ENCODE measurements at places on chromosomes 11 and 22.

GRCh38 chr11:82960779-82961143 lies 59.2 kb downstream of the DDIAS start:
- no peak for DNase-seq

DNA sequence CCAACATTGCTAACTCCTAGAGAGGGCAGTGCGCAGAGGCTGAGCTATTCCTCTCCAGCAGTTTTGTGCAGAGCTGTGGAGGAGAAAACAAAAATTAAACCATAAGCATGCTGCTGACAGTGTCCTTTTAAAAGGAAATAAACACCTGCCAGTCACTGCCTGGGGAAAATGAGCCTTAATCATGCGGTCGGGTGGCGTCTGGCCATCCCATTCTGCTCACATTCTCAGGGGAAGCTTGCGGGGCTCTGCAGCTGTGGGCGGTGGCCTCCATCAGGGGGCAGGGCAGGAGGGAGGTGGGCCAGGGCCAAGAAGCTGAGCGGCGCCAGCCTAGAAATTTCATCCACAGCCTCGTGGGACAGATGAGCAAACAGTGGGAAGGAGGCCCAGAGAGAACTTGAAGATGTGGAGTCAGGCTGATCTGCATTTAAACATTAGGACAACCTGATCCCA lies 71.0 kb upstream of the TP53I11 start:
- DNase-seq, result no peak

DNA sequence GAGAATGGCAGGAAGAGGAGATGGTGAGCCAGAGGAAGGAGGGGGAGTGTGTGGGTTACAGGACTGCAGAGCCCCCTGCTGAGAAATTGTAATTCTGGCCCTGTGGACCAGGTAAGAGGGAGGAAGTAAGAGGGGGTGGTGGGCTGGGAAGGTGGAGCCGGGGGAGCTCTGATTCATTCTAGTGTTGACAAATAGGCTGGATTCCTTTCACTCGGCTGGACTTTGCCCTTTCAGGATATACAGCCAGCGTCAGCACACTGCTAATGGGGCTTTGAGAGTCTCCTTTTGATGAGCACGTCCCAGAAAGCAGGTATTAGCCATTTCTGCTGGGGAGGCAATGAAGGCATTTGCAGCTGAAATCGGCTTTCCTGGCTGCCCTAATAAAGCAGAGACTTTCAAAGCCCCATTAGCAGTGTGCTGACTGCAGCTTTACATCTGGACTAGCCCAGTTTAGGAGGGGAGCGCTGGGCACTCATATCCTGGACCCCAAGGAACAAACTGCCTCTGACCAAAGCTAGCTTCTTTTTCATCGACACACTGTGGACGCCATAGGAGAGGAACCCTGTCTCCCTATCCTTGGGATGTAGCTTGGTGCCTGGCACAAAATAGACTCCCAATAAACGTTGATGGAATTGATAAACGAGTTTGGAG lies 44.8 kb upstream of the CADM1 start:
- no peak for DNase-seq

- DNase-seq, result no peak
Measured at GRCh38 chr11:90564531-90564930, 341.7 kb upstream of the CHORDC1 start.

GRCh38 chr11:43922295-43922648 lies 20.2 kb upstream of the C11orf96 start:
- no peak for DNase-seq

- no peak for DNase-seq
Measured at GRCh38 chr11:11553573-11553972, 68.2 kb downstream of the GALNT18 start.

GRCh38 chr22:48948575-48949170 lies 879.0 kb downstream of the BRD1 start:
- no peak for DNase-seq

DNA sequence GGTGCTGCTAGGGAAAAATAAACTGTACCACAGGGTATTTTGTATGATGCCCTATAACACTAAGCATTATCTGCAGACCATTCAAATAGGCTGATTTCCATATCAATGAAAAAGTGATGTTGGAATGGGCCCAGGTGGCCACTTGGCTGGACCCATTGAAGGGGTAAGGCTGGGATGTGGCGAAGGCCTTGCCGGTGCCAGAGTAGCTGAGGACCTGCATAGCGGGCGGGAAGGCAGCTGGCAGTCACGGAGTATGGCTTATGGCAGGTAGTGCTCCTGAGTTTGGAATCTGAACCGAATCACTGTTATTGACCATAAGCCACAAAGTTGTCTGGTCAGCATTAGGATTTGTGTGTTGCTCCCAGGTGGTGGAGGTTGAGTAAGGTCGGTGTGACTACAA lies 131.0 kb downstream of the MICAL2 start:
- DNase-seq, result no peak

- DNase-seq, result no peak
Measured at GRCh38 chr11:10746871-10747270, 4.2 kb upstream of the CTR9 start.

DNA sequence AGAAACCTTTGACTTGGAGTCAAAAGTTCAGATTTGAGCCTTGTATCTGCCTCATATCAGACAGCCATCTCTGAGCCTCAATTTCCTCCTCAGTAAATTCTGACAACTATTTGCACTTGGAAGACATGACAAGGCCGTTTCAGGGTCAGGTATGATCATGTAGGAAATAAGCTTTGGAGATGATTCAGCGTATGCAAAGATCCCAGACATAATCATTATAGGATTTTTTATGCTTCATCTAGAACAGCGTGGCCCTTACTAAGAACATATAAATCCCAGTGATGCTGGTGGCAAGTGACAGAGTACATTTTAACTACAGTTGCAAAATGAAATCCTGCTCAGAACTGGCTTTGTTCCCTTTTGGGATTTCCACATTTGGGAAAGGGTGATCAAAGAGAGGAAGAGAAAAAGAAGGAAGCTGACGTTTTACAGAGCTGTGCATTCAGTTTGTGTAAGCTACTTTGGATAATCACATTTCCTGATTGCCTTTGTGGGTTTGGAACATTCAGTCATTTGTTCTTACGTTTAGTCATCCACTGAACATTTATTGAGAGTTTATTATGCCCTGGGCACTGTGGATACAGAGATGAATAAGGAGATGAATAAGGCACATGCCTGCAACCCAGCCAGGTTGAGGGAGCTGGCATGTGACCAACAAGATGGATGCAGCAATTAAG lies 81.9 kb upstream of the HEPHL1 start:
- DNase-seq, result no peak

GRCh38 chr11:69272831-69273485 lies 21.0 kb upstream of the MYEOV start:
- DNase-seq, result no peak

DNA sequence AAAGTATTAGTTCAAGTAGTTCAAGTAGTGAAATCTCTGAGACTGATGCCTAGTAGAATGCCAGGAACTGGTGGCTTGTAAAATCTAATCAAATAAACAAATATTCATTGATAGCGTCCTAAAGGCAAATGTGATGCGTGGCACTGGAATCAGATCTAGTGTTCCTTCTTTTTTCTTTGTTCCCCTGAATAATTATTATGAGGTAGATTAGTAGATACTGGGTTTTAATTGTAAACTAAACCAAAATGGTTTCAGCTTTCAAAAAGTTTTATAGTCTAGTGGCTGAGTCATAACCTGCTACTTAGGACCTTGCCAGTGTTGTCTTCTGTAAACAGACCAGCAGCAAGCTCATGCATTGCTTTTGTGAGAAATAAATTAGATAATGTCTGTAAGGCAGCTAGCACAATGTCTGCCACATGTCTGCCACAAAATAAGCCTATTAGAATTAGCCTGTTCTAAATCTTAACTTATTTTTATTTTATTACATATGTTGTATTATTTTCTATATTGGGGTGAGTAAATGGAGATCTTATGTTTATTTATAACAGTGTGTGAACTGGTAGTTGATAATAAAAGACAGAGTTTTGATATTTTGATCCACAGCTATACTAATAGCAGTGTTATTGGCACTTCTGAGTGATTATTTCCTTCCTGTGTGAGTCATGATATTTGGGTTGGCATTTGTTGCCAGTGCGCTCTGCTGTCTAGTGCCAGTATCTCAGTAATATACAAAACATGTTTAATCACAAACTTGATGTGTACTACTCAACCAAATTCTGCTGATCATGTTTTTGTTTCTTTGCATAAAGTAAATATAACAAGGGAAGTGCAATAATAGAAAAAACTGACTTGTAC lies 135.7 kb downstream of the TMEM135 start:
- DNase-seq, result no peak

GRCh38 chr11:116657842-116658825 lies 114.7 kb downstream of the BUD13 start:
- DNase-seq, result no peak

DNA sequence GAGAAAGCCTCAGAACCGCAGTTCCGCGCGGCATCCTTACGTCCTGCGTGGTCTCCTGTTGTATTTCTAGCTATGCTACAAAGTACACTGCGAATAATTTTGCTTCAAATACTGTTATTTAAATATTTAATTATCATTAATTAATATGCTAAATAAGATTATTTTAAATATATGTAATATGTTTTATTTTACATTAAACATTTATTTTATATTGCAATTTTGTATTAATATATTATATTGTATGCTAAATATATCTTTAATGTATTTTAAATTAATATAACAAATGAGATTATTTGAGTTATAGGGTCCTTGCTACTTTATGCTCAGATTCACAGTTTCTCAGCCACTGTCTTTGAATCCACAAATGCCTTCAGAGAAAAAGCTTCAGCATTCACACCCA lies 436.7 kb downstream of the BRD1 start:
- no peak for DNase-seq

- DNase-seq, result no peak
Measured at GRCh38 chr11:17475666-17476316, 854 bp downstream of the ABCC8 start.

GRCh38 chr22:34950489-34950888 lies 115.5 kb upstream of the ISX start:
- DNase-seq, result no peak
